ENCODE measurements at places on chromosomes 7 and 10.

GRCh38 chr7:134126146-134126545 is 994 bp upstream of the LRGUK start:
- DNase-seq: no peak

- DNase-seq: no peak
Measured at GRCh38 chr7:80770061-80770460, 131.6 kb downstream of the CD36 start.

DNA sequence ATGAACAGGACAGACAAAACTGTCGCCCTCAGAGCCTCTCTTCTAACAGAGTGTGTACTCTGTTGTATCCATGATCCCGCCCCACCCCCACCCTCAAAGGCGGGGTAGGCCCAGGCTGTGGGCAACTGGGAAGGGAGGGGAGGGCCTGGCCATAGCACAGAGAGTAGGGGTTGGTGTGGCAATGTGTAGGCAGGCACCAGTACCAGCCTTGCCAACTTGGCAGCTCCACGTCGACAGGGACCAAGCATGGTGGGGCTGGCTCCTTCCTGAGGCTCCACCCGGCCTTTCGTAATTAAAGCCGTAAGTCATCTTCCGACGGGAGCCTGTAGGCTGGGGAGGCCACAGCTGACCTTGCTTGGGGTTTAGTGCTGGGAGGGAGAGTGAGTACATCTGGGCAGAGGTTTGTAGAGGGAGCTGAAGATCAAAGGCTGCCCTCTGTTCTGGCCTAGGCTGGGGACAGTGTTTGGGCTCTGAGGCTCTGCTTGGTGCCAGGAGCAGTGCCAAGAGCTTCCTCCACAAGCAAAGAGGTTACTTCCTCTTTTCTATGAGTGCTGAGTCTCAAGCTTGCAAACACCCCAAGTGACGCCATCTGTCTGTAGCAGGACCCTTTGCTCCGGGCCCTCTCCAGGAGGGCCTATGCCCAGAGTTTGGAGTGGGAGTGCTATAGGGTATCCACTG is 121.6 kb downstream of the C10orf105 start:
- no peak for DNase-seq

- DNase-seq: no peak
Measured at GRCh38 chr10:106712988-106713387, 451.5 kb downstream of the SORCS1 start.

All from right hindlimb (tissue), 1 donor.